NCI-H345 (cell line): ENCODE measurements at places on chromosomes 5 and 9.
A peak's percentile ranks its signal among the peaks of the same experiment; 100 is the strongest.

GRCh38 chr5:97100476-97100875, 41.9 kb downstream of the LIX1 start:
- no peak for DNase-seq

DNA sequence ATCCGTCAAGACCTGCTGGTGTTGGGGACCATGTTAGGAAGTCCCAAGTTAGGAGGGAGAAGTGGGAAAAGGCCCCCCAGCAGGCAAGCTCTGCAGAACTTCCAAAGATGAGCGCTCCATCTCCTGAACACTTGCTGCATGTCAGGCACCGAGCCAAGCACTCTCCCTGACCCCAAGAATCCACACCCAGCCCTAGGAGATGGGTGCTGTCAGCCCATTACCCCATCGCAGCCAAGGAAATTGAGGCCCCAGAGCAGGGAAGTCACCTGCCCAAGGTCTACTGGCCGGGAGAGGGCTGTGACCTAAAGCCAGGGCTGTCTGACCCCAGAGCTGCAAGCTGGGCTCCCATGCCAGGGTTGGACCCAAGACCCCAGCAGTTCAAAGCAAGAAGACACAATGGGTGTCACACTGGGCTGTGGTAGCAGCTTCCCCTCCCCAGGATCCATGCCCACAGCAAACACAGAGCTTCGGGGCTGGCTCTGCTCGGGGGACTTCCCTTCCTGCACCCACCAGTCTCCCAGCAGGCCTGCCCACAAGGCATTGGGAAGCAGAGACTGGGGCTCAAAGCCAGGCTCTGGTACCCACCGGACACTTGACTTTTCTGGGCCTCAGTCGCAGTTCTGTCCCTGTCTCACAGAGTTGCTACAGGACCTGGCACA, 13.5 kb downstream of the EEIG1 start:
- no peak for DNase-seq

- DNase-seq = no peak
These were observed 71.0 kb upstream of the FAM120A start for GRCh38 chr9:93380410-93381060.

DNA sequence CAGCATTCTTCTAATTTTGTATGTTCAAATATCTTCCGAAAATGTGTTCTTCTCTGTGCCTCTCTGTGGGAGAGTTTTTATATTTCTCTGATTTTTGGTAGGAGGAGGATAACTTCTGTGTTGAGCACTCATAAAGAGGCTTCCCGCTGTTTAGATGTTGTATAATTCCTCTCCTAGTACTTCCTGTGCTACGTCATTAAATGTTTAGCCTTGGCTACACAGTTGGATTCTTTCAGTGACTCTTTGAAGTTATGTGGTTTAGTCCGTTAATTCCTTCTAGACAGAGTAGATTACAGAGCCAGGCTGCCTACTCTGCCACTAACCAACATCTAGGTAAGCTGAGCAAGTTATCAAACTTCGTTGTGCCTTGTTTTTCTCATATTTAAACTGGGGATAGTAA, 302.6 kb downstream of the OSTF1 start:
- DNase-seq = no peak

- no peak for DNase-seq
These were observed 11.1 kb downstream of the BRD3 start for GRCh38 chr9:134056483-134057306.

GRCh38 chr5:120199559-120199958, 264.5 kb upstream of the PRR16 start:
- DNase-seq = no peak

- no peak for DNase-seq
These were observed 9.5 kb upstream of the ADGRD2 start for GRCh38 chr9:124440786-124441185.

GRCh38 chr9:78856781-78857180, 559.9 kb downstream of the PSAT1 start:
- DNase-seq = no peak

GRCh38 chr9:75133396-75133795, 45.1 kb downstream of the OSTF1 start:
- no peak for DNase-seq

- peak; percentile 99 for DNase-seq
These were observed at the start of gene GTF3C5 for GRCh38 chr9:133030317-133031129. GTF3C5 (plus strand) TSS chr9:133030997; CDS start chr9:133031012, 15 bp downstream.

GRCh38 chr9:76037587-76038225, 147.2 kb downstream of the PCSK5 start:
- DNase-seq = no peak

- no peak for DNase-seq
These were observed 1.7 kb upstream of the AIF1L start for GRCh38 chr9:131094622-131095021.

- no peak for DNase-seq
These were observed 1.9 kb upstream of the RACK1 start for GRCh38 chr5:181245427-181246275.

GRCh38 chr9:69421908-69422801, 97.1 kb downstream of the ENTREP1 start:
- peak; percentile 77 for DNase-seq

GRCh38 chr5:78922879-78923621, 62.1 kb downstream of the ARSB start:
- DNase-seq = no peak

DNA sequence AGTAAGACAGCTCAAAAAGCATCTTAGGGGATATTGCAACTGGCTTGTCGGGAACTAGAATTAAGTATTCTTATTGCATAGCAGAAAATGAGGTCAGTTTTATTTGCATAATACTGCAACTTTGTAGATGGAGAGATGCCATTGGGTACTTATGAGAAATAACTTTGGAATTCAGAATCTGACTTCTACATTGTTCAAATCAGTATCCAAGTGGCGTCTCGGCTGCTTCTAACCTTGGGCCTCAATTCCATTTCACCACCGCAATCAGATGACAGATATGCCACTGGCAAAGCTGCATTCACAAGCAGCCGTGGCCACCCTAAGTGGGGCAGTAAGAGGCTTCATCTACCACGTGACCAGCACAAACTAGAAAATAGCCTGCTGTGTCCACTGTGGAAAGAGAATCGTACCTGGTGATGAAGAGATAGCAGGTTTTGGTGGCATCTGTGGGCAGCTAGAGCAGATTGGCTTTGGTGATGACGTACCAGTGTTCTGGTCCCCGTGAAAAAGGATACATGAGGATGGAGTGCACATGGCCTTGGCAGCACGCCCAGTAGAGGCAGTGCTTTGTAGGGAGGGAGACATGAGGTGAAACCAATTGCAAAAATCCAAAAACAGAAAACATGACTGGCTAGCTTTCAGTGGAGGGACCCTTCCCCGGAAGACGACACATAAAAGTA, 116.6 kb downstream of the KLHL3 start:
- peak; percentile 89 for DNase-seq

GRCh38 chr9:6984941-6985578, 227.3 kb downstream of the KDM4C start:
- no peak for DNase-seq

DNA sequence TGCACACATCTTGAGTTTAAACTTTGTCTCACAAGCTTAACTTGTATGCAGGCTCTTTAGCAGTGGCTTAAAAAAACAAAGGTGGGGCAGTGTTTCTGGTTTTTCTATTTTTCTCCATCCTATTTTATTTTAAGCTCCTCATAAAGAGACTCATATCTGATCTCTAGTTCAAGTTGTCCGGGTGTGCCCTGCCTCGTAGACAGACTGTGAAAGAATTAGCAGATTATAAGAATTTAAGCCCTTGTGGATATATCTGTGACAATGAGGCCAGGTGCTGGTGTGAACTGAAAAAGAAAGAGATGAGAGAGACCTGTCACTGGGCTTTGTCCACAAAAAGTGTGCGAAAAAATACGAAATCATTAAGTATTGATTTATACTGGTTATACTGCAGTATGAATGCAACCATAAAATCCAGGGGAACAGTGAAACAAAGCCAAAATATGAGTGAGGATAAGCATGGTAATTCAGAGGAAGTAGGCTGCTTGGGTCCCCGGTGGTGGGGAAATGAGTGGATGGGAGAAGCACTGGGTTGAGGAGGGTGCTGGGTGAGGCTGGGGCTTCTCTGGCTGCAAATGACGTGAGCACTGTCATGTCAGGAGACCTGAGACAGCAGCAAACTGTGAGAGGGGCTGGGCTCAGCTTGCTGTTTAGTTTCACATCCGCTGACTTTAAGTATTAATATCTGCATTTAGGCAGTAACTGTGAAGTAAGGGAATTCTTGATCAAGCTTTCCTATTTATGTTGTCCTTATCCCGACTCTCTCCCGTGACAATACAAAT, 179.7 kb upstream of the ANKRD55 start:
- DNase-seq = no peak

DNA sequence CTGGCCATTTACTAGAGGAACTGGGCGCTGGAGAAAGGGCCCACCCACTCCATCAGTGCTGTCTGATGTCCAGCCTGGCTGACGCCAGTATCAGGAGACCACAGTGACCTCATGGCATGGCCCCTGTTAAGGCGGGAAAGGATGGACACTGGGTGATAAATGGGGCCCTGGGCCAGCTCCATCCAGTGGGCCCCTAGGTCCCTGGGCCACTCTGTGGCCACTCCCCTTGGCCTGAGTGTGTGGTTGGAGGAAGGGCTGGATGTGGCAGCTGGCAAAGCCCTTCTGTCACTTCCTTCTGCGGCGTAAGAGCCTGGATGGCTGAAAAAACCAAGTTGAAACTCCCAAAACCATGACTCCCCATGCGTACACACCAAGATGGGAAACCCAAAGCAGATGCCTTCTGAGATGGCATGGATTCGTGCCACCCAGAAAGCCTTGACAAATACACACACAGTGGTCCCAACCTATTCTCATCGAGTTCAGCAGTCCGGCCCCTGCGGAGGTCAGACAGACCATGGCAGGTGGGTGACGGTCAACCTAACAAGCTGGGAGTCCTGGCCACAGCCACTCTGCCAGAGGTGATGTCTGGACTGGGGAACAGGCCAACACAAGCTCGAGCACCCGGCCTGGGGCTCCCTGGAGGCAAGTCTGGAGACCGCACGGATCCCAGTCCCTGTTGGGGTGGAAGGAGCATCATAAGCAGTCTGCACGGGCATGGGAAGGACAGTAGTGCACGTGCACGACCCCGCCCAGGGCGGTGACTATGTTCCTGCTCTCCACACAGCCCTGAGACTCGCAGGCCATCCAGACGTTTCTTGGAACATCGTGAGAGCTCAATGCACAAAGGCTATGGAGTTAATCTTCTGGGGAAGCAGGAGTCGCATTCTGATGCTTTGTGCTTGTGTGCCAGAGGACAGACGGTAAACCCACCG, 45.2 kb upstream of the NOTCH1 start:
- no peak for DNase-seq

DNA sequence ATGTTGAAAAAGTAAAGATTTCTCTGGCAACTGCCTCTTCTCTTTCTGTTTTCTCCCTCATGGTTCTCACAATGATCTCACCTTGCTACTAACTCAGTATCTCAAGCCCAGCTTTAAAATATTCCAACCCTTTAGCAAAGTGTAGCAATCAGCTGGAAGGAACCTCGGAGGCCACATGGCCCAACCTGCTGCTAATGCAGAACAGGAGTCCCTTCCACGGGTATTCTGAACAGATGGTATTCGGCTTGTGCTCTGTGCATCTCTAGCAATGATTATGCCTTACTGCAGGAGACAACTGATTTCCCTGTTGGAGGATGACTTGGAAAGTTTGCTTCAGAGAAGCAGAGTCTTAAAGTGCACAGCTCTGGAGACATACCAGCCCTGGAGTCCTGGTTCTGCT, 151.8 kb upstream of the PPP1R2B start:
- no peak for DNase-seq

GRCh38 chr5:80654391-80655230, at the start of the genes DHFR and MSH3:
DHFR (minus strand) TSS chr5:80654983; CDS start chr5:80654489, 494 bp downstream.
MSH3 (plus strand) TSS chr5:80654652; CDS start chr5:80654728, 76 bp downstream.
- peak; percentile 92 for DNase-seq

- peak; percentile 33 for DNase-seq
These were observed 703 bp downstream of the FAM120AOS start for GRCh38 chr9:93452710-93453046.

DNA sequence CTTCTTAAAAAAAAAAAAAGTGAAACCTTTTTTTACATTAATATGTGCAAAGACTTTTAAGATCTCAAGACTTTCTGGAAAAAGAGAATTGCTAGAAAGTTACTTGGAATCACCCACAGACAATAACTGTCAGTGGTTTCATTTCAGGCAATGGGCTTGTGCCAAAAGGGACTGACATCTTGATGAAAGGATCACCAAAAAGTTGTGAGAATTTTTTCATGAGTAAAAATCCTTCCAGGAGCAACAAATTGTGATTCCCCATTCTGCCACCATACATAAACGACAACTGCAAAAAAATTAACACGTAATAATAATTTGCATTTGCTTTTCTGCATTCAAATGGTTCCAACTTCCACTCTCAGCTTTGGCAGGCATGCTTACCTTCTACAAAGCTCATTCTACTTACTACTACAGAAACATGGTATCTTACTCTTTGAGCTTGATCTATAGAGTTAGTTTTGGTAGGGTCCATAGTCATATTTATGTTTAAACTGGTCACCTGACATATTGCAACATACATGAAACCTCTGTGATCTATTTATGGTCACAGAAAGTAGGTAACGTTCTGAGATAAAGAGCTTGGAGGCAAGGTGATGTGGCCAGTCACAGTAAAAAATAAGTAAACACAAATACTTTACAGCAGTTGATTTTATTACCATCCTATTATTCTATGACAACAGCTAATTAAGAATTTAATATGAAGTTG, 3.0 kb downstream of the NREP start:
- no peak for DNase-seq

- no peak for DNase-seq
These were observed 25.9 kb upstream of the ANKRD55 start for GRCh38 chr5:56259002-56259511.

DNA sequence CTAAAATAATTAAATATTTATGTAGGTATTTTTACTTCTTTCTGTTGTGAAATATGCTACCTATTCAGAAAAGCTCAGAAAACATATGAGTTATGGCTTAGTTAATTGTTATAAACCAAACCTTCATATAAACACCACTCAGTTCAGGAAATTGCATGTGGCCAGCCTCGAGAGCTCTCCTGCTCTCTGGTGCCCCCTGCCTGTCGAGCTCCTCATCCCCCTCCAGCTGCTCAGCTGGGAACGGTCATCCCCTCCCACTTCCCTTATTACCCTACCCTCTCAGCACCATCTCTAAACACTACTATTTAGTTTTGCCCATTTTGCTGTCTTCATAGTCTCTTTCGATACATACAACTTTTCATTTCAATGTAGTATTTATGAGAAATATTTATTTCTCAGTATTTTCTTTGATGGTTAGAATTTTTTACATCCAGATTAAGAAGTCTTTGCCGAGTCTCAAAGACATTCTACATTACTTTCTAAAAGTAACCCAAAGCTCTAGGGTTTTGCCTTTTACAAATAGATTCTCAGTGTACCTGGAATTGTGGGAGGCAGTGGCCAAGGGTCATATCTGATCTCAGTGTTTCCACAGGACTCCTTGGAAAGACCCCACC, 51.2 kb upstream of the SEMA4D start:
- DNase-seq = peak; percentile 54

- no peak for DNase-seq
These were observed 36.3 kb downstream of the TRIO start for GRCh38 chr5:14179446-14179845.
